Peyer's patch (tissue), 4 donors: ENCODE measurements at places on chromosomes 13 and 19.

DNA sequence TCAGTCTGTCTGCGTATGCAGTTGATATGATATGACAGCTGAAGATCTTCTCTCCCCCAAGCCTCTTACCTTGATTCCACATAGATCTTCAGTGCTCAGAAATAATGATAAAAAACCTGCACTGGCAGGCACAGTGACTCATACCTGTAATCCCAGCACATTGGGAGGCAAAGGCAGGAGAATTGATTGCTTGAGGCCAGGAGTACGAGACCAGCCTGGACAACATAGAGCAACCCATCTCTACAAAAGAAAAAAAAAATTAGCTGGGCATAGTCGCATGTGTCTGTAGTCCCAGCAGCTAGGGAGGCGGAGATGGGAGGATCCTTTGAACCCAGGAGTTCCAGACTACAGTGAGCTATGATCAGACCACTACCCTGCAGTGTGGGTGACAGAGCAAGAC lies 551.0 kb upstream of the MIR17HG start:
- no peak for DNase-seq

DNA sequence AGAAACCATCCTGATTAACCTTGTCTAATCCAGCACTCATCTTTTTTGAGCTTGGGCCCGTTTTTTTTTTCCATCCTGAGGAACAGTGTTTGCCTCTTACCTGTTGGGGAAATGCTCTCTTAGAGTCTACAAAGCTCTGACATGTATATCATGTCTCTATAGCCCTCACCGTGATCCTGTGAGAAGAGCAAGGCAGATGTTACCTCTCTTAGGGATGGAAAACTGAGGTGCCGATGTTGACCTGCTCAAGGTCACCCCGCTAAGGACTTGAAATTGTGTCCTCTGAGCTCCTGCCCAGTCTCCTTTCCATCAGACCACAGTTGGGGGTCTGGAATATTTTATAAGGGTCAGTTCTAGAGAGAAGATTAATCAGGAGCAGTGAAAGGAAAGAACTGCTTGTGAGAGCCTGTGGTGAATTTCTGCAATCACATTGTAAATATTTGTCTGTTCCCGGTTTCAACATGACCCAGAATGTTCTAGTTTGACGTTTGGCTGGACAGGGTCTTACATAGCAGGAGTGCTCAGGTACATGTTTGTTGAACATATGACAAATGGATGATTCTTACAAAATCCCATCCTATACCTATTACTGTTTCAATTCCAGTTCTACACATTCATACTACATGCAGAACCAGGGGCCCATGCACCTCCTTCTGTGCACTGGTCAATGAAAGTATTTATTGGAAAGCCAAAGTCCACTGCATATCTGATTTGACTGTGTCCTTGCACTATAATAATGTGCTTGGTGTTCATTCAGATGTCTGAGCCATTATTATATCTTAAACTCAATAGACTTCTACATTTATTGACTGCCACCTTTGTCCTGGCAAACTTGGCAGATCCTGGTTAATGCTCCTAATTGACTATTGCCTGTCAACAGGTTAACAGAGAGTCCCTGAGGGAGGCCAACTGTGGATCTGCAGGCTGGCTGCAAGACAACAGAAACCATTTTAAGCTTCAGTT lies 12.1 kb downstream of the SLC25A15 start:
- DNase-seq = peak; percentile 75

DNA sequence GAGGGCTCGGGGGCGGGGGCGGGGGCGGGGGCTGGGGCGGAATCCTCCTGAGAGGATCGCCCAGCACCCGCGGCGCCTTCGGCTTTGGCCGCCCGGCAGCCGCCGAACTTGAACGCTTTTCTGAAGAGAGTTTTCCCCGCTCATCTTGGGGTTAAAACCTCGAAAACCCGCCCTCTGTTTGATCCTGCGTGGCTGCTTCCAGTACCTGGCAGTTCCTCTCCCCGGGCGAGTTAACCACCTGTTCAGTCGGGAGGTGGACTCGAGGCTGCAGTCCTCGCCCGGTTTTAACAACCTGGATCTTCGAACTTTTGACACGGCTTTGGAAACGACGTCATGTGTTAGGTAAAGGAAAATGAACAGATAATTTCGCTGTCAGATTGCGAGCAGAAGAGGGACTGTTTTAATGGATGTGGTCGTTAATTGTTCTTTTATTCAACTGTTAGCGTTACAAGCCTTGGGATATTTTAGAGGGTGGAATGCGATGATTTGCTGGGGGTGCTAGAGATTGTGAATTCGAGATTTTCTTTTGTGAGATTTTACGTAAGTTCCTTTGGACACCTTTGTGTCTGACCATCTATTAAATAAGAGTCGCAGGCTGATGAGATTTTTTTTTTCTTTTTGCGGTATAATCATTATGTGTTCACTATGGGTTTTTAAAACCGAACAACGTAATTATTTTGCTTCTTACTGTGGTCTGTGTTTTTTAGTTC lies 1.0 kb downstream of the FNDC3A start:
- peak; percentile 66 for DNase-seq

DNA sequence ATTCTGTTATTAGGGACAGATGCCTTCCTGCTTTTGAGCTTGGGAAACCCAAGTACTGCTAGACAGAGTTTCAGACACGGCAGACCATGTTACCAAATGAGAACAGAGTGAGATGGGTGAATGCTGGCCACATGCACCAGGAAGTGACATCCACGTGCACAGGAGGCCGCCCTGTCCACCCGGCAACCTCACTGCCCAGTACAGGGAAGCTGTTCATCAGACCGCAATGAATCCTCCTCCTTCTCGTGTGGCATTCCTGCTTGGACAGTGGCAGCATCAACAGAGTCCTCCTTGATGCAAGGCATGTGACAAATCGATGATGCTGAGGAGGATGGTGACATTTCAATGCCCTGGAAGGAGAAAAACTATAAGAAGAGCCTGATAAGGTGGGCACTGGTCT lies 191.0 kb upstream of the SOX1 start:
- no peak for DNase-seq

DNA sequence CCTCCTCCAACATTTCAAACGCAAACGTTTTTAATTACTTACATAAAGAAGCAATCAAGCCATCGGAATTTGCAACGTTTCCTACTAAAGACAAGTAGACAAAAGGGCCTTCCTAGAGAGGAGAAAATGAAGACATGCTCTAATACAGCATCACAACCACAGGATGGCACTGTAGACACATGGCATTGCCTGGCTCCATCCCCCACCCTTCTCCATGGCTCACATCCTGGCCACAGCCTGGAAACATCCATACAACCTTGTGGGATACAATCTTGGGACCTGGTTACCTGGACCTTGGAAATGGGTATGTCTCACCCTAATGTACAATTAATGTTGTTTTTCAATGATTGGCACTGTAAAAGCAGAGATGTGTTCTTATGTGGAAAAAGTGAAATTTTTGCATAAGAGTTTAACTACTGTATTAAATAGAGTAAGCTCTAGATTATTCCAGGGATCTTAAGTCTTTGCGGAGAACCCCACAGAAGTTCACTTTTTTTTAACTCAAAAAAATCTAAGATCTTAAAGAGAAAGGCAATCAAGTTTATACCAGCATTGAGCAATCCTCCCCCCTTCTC lies 21.5 kb downstream of the EBPL start:
- DNase-seq = peak; percentile 68

DNA sequence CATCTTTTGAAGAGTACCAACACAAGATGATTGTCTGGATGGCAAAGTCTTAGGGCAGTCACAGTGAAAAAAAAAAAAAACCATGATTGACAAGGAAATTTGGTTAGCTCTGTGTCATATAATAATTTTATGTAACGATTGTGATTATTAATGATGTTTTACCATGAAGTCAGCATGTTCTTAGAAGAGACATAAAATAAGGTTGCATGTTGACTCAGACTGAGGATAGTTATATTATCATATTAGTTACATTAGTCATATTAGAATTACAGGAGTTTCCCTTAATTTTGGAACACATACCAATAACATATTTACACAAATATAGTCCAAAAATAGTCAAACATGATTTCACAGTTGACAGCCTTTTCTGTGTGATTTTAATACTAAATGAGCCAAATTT lies 5.7 kb downstream of the ZNF431 start:
- no peak for DNase-seq

- DNase-seq = peak; percentile 38
Measured at GRCh38 chr19:35169221-35169995, 14.9 kb downstream of the FXYD5 start.
